ENCODE measurements at places on chromosomes 1 and 21.

- DNase-seq: no peak
These were observed 306.8 kb upstream of the PLXNA2 start for GRCh38 chr1:208551024-208551423.

DNA sequence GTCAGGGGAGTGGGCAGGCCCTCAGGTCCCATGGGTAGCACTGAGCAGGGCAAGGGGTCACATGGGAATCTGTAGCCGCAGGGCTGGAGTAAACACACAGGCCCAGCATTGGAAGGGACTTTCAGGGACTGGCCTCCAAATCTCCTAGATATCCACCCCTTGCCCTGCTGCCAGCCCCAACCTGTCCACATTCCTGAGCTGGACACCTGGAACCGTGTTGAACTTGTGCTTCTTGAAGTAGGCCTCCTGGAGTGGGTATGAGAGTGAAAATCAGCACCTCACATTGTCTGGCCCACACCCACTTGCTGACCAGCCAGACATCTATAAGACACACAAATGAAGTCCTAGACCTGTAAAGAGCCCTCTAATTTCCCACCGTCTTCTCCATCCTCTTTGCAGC is 7.7 kb downstream of the POMGNT1 start:
- DNase-seq: no peak

DNA sequence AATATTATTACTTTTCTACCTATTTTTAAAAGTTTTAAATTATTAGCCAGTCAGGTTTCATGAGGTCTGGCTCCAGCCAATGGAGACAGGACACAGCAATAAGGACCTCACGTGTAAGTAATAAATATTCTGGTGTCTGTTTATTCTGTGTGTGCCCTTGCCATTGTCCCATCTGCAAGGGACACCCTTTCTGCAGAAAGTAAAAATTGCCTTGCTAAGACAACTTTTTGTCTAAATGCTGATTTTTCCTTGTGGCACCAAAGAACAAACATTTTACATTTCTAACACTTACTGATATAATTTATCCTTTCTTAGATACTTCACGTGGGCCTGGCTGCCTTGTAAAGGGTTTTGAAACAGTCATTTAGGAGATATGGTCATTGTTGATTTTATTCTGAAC is 29.4 kb downstream of the OVAAL start:
- no peak for DNase-seq

GRCh38 chr1:6509919-6510291 is 18.4 kb upstream of the PLEKHG5 start:
- DNase-seq: no peak

DNA sequence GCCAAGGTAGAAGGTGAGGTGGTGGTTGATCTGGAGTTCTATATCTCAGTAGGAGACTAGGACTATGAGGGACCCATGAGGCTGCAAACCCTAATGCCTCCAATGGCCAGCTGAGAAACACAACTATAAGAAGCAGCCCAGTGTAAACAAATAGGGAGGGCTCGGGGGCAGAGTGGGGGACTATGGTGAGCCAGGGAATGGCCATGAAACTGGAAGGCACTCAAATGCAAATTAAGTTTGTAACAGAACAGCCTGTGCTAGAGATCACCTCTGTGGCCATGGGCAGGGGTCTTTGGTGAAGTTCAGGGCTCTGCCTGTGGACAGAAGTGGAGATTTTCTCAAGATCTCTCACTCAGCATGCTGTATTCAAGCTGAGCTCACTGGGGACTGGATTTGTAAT is 187.1 kb downstream of the GRIK3 start:
- DNase-seq: no peak

DNA sequence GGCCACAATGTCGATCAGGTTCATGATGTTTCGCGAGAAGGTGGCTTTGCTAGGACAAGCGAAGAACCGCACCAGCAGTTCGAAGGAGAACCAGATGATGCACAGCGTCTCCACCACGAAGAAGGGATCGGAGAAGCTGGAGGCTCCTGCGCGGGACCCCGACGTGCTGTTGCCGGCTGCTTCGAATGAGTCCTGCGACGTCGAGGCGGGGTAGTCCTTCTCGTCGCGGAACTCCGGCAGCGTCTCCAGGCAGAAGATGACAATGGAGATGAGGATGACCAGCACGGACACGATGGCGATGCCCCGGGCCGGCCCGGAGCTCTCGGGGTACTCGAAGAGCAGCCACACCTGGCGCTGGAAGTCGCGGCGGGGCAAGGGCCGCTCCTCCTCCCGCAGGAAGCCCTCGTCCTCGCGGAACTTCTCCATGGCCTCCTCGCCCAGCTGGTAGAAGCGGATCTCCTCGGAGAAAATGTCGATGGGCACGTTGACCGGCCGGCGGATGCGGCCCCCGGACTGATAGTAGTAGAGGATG is 869 bp downstream of the KCNA3 start:
- DNase-seq: no peak

DNA sequence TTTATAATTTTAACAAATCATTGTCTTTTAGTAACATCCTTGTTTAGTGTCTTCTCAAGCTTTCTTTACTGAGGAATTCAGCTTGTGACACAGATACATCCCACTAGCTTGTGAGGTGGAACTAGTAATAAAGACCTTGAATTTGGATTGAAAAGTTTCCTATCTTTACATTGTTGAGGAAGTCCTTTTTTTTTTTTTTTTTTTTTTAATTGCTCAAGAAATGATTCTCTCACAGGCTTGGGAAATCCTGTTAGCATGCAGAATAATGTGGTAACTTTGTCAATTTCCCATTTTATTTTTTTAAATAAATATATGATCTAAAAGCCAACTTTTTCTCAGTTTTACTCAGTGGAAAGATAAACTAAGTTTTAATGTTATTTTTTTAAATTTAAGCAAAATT is 15.8 kb downstream of the DENND2D start:
- DNase-seq: no peak

DNA sequence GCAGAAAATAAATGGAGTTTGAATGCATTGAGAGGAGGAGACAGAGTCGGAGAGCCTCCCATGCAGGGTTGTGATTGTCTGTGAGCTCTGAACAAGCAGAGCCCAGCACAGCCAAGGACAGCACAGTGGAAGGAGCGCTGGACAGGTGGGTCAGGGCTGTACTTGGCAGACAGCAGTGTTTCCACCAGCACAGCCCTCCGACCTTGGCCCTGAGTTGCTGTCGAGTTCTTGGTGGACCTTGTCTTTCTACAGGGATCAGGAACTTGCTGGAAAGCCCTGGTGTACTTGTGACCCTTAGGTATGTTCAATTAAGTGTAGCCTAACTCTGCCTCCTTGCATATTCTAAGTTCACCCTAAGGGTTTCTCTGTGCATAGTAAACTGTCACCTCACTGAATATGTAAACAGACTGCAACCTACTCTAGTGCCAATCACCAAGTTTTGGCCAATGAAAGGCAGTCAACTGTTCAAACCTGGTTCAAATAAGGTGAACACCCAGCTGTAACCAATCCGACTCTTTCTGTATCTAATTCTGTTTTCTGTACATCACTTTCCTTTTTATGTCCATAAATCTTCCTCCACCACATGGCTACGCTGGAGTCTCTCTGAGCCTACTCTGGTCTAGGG is 86.6 kb upstream of the SLC25A33 start:
- DNase-seq: no peak

GRCh38 chr1:234865171-234866006 is 255.4 kb upstream of the IRF2BP2 start:
- no peak for DNase-seq

GRCh38 chr1:2965676-2966075 is 55.6 kb upstream of the ACTRT2 start:
- no peak for DNase-seq

- no peak for DNase-seq
These were observed 19.8 kb downstream of the RO60 start for GRCh38 chr1:193079187-193079586.

DNA sequence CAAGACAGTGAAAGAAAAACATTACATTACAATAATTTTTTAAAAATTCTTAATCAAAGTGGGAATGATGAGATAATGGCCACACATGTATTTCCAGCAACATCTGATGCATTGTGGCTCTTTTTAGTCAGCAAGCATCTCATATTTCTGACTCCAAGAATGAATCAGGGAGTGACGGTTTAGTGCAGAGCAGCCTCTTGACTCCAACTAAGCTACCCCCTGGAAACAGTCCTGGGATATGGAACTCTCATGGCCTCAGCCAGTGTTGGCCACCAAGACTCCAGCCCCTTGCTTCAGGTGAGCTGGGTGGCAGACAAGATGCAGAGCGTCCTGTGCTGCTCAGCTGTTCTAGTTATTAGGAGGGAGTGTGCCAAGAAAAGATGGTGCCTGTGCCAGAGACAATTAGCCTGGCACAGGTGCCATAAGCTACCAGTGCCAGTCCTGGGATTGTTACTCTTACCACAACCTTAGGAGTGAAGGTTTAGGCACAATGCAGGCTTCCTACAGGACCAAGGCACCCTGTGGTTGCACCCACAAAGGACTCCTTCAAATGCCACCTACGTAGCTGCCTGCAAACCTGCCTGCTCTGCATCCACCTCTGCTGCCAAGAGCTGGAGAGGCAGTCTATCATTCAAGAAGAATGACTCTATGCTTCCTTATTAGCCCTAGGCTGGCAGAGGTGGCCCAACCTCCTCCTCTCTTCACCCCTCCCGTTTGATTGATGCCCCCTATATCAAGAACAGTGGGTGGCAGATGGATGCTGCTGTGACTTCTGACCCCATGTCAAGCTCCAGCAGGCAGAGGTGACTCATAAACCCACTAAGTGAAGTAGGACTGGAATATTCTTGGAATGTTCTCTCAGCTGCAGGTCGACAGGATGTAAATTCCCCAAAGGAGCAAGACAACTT is 6.0 kb upstream of the SEC16B start:
- DNase-seq: peak; percentile 84

- DNase-seq: peak; percentile 45
These were observed 29.2 kb upstream of the CNTN2 start for GRCh38 chr1:205013683-205014367.

Measured in fibroblast of skin of right quadriceps (primary cell).